ENCODE measurements at places on chromosomes 6 and 20.

DNA sequence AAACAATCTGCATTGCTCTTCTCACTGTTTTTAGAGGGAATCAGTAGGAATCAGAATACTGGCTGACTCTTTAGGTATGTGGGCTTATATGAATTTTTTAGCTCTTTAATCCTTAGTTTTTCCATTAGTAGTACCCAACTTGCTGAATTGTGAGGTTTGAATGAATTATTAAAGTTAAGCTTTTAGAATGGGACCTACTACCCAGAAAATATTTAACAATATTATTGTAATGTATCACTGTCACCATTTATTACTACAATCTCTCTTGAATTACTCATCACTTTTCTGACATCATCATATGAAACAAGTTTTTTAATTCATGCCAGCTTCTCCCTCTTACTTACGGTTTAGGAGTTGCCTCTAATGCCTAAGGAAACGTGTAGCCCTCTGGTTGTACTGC, 212.7 kb downstream of the BCKDHB start:
- DNase-seq: no peak

DNA sequence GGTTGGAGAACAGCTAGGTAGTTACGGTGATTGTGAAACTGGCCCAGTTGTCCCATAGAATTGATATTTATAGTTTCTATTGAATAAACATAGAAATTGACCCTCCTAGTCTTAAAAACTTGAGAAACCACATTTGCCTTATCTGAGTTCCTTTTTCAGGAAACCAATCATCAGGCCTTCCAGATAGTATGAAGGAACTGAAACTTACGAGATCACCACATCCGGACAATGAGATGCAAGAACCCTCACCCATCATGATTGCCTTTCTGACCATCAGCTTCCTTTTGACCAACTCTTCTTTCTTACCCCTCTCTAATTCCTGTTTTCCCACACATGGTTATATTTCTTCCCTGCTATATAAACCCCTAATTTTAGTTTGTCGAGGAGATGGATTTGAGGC, 21.8 kb downstream of the SLC35F1 start:
- DNase-seq: no peak

DNA sequence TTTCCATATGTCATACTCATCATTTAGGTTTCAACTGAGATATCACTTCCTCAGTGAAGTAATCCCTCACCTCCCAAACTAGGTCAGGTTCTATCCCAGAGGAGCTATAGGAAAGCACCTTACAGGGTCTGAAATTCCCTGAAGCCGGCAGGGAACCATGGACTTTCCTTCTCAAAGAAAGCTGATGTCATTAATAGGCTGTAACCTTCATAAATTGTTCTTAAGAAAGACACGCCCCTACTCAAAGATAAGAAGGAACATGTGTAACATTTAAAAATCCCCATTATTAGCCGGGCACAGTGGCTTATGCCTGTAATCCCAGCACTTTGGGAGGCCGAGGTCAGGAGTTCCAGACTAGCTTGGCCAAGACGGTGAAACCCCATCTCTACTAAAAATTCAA, 50.0 kb upstream of the RNGTT start:
- DNase-seq: no peak

GRCh38 chr6:96809119-96809518, 28.2 kb downstream of the GPR63 start:
- DNase-seq: no peak

DNA sequence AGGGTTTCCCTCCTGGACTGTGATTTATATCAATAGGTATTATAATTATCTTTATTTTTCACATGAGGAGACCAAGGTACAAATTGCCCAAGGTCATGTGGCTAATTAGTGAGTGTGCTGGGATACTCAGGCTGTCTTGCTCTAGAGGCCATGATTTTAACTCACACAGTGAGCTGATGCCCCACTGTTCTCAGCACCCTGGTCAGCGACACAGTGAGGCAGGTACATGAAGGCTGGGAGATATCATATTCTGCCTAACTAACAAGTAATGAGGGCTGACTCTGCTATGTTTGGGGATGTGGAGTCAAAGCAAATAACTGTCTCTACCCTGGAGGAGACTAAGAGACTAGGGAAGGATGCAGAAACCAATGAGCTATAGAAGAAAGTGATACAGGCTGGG, 501.1 kb downstream of the PTPRT start:
- DNase-seq: no peak

DNA sequence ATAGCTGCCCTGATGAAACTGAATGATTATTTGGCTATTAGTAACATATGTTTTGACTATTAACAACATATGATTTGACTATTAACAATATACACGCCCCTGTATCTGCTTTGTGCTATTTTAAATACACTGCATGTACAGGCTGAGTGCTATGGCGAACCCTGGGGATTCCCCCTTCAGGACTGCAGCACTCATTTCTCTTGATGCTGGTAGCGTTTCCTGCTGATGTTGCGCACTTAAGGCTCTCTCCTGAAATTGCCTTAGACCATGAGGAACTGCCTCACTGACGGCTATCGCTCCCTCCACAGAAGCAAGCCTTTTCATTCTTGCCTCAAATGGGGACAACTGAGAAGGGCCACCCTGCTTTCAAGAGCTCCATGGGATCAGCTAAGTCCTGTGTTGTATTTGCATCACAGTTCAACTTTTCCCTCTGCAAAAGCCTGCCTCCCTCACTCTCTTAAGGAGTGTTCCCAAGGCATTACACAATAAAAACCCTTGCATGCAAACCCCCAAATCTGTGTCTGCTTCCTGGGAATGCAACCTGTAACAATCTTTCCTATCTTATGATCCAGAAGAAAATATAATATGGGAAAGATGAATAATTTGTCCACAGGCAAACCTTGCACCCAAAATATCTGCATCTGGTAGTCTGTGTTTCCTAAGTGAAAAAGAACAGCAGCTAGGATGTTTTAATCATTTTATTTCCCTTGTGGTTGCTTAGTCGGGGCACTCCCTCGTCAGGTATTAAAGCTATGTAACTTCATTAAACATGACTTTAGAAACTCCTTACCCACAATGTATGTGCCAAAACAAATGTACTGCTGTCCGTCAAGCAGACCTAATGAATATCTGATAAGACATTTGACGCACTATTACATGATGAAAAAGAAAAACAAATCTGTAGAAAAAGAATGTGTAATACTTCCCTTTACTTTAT, 456.4 kb downstream of the COL12A1 start:
- no peak for DNase-seq

GRCh38 chr6:81451787-81452186, 300.7 kb downstream of the TENT5A start:
- no peak for DNase-seq

DNA sequence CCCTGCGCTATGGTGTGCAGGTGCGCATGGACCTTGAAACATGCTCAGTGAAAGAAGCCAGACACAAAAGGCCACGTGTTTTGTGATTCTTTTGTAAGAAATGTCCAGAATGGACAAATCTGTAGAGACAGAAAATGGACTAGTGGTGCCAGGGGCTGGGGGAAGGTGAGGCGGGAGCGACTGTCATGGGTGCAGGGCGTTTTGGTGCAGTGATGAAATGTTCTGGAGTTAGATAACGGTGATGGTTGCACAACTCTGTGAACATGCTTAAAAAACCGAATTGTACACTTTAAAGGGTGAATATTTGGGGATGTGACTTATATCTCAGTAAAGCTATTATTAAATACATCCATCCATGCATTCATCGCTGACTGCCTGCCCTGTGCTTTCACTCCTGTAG, 31.7 kb upstream of the NTSR1 start:
- no peak for DNase-seq

All from activated T-cell treated with anti-CD3 and anti-CD28 coated beads for 48 hours (primary cell).